ENCODE measurements at places on chromosomes 5 and 9. TPM values are rescaled to one million over a fixed set of nuclear protein-coding genes. Genes with fewer than 3 reads are reported as not detected.

The LVRN gene
- polyA plus RNA-seq: 0.52 TPM

The FAM13B gene
- polyA plus RNA-seq: 60.0 TPM

The C9orf153 gene
- polyA plus RNA-seq: 0.15 TPM

The TMC1 gene
- 0.99 TPM for polyA plus RNA-seq

The FOXD4L3 gene
- polyA plus RNA-seq: 0.10 TPM

DNA sequence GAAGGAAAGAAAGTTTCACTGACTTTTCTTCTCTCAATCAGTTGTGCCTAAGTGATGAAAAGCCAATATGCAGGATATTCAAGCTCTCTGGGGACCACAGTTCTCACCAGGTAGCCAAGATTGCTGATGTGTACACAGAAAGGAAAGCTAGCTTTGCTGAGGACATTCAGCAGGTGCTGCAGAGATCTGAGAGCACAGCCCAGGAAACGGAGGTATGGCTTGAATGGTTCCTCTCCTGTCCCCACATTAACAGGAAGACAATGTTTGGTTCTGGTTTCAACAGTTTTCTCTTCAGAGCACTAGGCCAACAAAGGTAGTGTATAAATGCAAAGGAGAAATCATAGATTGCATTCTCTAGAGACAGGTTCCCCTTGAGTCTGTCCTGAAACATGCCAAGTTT lies 69.6 kb downstream of the PTPDC1 start:
- DNase-seq: no peak

DNA sequence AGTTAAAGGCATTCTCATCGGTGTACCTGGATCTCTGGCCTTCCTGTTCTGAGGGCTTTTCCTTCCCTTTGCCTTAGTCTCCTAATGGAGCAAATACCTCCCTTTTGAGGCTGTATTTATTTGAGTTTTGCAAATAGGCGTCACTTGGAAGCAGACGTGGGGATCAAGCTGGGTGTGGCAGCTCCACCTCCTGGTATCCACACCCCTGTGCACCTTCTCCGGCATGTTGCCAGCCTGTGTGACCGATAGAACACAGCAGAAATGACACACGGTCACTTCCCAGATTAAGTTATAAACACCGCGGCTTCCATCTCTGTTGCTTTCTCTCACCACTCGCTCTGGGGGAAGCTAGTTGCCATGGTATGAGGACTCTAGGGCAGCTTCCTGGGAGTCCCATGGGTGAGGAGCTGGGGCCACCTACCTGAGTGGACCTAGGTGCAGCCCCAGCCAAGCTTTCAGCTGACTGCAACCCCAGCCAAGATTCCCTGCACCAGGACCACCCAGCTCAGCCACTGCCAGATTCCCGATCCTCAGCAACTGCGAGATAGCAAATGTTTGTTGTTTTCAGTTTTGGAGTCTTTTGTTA lies 214.4 kb upstream of the MVB12B start:
- no peak for DNase-seq

DNA sequence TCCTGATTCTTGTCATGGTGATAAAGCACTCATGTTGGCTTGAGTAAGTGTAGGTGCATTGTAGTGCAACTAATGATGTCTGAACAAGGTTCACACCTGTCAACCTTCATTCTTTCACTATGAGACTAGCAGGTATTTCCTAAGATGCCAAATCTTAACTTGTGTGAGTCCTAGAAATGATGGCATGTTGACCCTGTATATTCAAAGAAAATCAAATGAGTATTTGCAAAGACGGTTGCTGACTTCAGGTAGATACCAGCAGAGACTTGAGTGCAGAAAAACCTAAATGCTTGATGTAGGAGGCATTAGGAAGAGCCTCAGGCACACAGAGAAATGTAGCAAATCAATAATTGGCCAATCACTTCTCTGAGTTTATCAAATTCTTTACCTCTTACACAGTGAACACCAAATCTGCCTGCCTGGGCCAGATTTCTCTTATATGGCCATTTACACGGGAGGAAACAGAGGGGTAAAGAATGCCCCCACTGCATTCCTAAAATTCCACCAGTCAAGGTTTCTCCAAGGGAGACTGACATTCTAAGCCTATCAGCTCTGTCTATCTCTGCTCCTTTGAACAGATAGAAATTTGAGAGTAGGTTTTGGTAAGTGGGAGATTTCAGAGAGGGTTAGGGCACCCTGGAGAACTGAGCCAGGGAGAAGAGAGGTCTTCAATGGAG lies 488.6 kb upstream of the WWC1 start:
- no peak for DNase-seq

- no peak for DNase-seq
Observed at GRCh38 chr5:56552612-56553268, 262.6 kb upstream of the MAP3K1 start.
